ENCODE measurements at places on chromosomes 7 and 10.
A peak's percentile ranks its signal among the peaks of the same experiment; 100 is the strongest.

DNA sequence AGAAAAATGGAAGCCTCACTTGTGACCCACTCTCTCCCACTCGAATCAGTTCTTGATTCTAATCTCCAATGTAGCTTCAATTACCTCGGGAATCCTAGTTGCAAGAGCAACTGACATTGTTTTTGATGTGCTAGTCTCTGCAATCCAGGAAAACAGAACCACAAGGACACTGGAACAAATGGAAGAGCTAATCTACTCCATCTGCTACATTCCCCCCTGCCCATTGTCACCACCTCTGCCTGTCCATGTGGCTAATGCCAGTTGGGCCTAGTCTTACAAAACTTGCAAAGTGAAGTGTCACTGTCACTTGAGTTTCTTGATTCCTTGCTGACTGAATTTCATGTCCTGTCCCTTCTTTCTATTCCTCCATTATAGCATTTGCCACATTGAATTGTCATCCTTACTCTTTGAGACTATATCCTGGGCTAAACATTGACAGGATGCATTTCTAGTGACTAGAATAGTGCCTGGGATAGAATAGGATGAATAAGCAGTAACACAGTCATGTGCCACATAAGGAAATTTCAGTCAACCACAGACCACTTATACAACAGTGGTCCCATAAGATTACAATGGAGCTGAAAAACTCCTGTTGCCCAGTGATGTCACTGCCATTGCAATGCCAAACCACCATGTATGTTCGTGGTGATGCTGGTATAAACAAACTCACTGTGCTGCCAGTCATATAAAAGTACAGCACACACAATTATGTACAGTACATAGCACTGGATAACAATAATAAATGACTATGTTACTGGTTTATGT lies 13.5 kb downstream of the GCC1 start:
- no peak for DNase-seq

- no peak for DNase-seq
These were observed 257.9 kb downstream of the FGFR2 start for GRCh38 chr10:121340271-121340831.

- no peak for DNase-seq
These were observed 14.9 kb upstream of the MXI1 start for GRCh38 chr10:110192552-110192951.

GRCh38 chr7:142603870-142604448 lies 145.3 kb upstream of the PRSS1 start:
- peak; percentile 10 for DNase-seq

DNA sequence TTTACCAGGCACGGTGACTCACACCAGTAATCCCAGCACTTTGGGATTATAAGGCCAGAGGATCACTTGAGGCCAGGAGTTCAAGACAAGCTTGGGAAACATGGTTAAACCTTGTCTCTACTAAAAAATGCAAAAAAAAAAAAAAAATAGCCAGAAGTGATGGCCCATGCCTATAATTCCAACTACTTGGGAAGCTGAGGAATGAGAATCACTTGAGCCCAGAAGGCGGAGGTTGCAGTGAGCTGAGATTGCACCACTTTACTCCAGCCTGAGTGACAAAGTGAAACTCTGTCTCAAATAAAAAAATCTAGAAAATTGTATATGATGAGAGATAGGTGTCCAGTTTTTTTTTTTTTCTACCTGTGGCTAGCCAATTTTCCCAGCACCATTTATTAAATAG lies 578.2 kb downstream of the ANKRD7 start:
- DNase-seq, result no peak

DNA sequence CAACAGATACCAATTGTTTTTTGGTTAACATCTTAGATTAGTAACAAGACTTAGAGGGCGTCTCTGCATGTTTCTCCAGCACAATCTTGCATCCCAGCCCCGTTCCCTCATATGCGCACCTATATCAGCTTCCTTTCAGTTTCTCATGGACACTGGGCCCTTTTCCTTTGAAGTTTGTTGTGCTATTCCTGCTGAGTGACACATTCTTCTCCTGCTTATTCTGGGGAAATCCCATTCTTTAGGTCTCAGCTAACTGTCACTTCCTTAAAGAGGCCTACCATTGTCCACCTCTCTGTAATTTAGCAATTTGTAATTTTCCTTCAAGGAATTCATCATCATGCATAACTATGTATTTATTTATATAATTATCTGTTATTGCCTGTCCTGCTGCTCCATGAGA lies 110.3 kb upstream of the STEAP1B start:
- DNase-seq, result no peak

GRCh38 chr7:30799206-30799975 lies 28.2 kb downstream of the MINDY4 start:
- peak; percentile 14 for DNase-seq

DNA sequence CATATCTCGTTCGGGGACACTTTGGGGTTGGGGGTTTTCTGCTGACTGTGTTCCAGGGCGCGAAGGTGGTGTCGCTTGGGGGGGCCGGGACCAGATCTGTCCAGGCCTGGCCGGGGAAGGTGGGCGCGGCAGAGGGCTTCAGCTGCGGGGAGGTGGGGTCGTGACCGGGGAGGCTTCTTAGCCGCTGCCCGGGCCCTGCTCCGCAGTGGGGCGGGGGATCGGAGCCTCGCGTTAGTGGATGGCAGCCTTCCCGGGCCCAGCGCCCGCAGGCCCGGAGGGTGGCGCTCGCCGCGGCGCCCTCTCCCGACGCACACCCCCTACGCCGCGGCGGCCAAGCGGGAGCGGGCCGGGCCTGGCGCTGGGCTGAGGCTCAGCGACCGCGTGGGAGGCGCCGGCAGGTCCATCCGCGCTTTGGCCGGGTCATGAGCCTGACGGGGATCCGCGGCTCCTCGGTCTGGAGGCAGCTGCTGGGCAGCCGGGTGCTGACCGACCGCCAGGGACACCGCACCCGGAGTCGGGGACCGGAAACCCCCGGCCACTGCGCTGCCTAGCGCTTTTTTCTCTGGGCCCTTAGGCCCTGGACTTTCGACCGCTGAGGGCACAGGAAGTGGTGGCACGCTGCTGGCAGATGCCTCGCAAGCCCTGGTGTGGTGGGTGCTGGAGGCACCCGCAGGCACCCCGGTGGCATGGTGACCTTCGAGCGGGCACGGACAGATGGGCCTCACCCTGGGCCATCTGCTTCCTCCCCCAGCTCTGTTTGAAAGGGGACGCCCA lies 1.2 kb downstream of the AGAP3 start:
- peak; percentile 29 for DNase-seq

GRCh38 chr10:30176776-30177533 lies 117.6 kb upstream of the JCAD start:
- no peak for DNase-seq

DNA sequence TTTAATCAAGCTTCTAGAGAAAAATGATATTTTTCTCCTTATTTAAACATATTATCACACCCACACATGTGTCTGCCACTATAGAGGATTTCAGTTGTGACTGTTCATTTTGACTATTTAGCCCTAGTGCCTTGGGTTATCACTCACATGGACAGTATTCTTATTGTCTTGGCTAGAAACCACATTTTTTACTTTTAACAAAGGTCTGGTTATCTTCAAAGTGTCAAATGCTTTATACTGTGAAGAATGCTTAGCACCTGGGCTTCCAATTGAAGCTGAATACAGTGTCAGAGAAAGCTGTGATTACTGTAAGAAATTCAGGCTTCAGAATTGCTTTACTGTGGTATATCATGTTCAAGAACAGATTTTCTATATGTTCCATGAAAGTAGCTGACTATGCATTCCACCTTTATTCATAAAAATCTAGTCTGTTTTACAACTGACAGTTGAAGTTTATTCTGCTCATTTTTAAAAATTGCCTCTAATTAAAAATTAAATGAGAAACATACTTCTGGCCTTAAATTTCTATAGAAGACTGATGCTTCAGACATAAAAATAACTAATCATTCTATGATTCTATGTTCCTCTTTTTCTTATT lies 278.6 kb downstream of the SEMA3D start:
- DNase-seq, result no peak

GRCh38 chr7:1925973-1926907 lies 256.2 kb downstream of the ELFN1 start:
- no peak for DNase-seq

- DNase-seq, result peak; percentile 20
These were observed 50.8 kb upstream of the AOAH start for GRCh38 chr7:36775061-36775620.

GRCh38 chr10:84743483-84743882 lies 415.1 kb downstream of the CCSER2 start:
- DNase-seq, result no peak

GRCh38 chr7:136303162-136303561 lies 326.0 kb upstream of the MTPN start:
- DNase-seq, result peak; percentile 14
